Chondrocyte (in vitro differentiated cells): ENCODE measurements at places on chromosomes 5 and 9. TPM values are rescaled to one million over a fixed set of nuclear protein-coding genes. Genes with fewer than 3 reads are reported as not detected.

Gene NUTM2G
- total RNA-seq, result 0.10 to 0.15 TPM in 2 of 3 replicates, not detected in the other

Gene SURF6
- 14.6 to 16.0 TPM (median 15.1 TPM) in 3 replicates for total RNA-seq

Gene N4BP3
- 0.27 to 0.44 TPM (median 0.32 TPM) in 3 replicates for total RNA-seq

Gene GHR
- total RNA-seq, result 5.4 to 9.2 TPM (median 6.1 TPM) in 3 replicates

Gene CYSRT1
- 0.44 to 0.92 TPM (median 0.79 TPM) in 3 replicates for total RNA-seq

Gene SPATA31D3
- total RNA-seq, result not detected in 3 replicates

Gene FCN2
- total RNA-seq, result not detected in 3 replicates

Gene CAAP1
- 15.0 to 19.1 TPM (median 16.1 TPM) in 3 replicates for total RNA-seq

- DNase-seq, result no peak
Measured at GRCh38 chr9:119273325-119273904, 95.8 kb downstream of the BRINP1 start.

DNA sequence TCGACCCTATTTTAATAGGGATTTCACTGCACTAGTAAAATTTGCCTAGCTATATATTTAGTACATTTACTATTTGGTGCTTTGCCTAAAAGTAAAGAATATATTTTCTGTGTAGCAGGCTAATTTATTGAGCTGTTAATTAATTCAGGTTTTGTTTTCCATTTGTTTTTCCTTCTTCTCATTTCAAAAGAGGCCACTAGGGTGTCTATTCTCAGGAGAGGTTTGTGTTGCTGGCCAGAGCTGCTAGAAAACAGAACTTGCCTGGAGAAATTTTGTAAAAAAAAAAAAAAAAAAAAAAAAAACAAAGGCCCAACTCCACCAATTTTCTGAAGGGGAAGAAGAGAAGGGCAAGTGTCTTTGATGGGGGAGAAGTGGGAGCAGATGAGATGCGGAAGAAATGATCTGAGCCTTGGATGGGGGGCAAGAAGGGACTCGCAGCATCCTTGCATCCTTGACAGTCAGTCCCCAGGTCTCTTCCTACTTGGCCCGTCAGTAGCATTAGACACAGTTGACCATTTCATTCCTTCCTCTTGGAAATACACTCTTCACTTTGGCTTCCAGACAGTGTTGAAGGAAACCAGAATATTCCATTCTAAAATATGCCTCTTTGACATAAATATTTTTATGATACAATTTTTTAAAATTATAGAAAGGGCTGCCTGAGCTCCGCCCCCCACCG, 318.5 kb downstream of the TRPM3 start:
- DNase-seq, result no peak

DNA sequence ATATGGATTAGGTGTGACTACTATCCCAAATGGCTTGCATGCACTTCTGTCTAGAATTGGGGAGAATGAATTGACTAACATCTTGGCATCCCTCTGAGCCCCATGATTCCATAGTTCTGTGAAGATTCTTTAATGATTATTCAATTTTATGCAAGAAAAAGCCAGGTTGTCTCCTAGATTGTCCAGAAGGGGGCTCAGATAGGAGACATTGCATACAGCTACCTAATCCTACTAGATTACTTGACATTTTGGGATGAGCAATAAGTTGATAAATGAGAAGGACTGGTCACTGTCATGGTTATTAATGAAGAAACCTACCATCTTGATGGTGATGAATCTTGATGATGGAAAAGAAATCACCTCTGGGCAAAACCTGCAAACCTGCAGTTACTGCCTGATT, 117.0 kb downstream of the CARTPT start:
- no peak for DNase-seq

GRCh38 chr9:88529496-88529895, 5.5 kb upstream of the NXNL2 start:
- no peak for DNase-seq

DNA sequence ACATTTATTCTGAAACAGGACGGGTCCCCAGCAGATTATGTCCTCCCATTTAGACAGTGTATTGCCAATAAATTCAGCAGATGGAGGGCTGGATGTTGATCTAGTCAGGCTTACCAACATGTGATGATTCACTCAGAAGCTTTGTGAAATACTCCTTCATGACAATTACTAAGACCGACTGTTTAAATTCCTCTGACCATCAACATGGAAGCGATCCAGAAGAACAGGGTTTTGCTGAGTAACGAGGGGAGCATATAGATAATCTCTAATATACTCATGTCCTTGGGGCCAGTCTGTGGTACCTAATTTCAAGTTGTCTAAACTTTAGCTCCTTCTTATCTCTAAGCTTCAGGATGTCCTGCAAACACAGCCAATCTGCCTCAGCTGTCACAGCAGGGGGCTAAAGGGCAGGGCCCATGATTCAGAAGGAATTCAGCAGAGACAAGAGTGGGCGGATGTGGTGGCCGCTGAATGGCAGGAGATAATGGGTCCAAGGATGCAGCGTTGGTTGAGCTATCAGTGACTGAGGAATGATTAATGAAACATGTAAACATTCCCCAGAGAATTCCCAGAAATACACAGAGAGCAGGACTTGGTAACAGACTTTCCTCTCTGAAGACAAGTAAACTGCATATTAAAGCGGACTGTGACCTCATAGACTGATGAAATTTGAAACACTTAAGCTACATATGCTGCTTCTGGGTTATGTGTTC, 109.4 kb downstream of the ANKRD55 start:
- DNase-seq, result no peak

DNA sequence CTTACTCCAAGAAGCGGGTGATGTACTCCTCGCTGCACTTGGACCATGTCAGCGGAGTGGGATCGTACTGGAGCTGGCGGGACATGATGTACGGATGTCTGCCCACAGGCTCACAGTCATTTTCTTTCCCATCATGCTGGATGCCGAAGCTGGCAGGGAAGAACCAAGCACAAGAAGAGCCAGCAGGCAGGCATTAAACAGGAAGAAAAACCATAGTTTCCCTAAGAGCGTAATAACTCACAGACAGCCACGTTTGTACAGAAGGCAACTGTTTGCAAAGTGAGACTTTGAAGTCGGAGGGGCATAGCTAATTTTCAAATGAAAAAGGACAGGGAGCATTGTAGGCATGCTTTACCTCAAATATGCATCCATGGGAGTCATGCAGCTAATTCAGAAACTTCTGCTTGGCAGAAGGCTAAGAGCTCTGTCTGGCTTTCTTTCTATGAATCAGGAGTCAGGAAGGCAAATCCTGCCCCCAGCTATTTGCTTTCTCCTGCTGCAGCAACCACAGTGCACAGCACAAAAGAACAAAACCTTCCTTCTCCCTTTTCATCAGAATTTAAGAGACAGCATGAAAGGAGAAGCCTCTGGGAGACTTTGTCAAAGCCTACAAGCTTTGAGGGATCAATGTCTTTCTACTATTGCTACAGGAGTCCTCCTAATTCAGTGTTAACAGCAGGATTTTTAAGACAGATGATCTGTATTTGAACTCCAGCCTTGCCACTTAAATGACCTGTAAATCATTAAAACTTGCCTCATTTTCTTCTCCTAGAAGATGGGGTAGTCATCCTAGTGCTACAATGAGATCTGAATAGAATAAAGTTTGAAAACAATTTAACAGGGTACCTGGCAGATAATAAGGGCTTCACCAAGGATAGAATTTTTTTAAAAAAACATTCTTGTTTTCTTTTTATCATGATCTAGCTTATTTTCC, 209.1 kb downstream of the TARS1 start:
- DNase-seq, result no peak

DNA sequence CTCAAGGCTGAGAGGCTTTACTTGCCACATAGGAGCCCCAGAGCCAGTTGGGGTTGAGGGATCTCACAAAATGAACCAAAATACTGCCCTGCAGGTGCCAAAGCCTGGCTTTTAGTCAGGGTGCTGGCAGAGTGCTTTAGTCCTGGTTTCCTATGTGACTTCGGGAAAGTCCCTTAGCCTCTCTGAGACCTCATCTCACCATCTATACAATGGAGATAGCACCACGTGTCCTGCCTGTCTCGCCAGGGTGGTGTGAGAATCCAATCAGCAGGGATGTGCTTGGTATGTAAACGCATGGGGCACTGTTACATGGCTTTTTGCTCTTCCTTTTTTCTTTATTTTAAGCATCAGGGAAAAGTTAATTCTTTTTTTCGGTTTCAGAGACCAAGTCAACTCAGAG, 68.3 kb downstream of the SHB start:
- DNase-seq, result peak; percentile 28

DNA sequence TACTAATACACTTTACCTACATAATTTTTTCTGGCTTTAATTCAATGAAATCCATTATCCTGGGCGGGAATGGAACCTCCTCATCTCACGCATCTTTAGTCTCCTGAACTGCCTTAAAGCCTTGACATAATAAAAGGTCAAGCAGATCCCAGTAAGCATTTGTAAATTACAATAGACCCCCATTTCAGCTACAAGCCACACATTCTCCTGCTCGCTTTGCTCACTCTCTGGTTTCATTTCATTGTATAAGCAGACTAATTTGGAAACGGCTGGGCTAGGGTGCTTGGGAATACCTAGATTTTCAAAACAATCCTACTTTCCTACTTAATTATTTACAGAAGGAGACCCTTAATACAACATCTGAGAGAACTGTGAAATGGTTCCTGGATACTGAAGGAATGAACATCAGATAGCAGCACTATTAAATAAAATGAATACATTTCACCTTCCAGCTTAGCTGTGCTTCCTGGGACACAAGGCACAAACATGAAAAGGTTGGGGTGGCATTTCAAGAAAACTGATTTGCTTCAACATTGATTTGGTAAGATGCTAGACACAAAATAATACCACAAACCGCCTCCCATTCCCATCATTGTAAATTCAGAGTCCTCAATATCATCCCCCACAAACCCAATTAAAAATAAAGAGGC, 1.5 kb downstream of the JAKMIP2 start:
- DNase-seq, result no peak

DNA sequence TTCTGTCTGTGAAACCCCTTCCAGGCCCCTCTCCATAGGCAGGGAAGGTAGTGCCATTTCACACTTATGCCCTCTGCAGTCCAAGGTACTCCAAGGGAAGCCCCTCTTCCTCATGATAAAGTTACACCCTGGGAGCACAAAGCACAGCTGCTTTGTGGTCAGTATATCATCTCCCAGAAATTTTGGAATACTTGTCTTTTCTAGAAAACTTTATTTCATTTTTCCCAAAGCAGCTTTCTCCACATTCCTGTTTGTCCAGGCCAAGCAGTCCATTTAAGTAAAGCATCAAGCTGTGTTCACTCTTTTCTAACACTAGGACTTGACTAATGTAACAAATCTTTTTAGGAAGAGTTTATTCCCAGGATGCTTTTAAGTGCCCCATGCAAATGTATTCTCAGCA, 371.8 kb upstream of the RGMB start:
- DNase-seq, result no peak

DNA sequence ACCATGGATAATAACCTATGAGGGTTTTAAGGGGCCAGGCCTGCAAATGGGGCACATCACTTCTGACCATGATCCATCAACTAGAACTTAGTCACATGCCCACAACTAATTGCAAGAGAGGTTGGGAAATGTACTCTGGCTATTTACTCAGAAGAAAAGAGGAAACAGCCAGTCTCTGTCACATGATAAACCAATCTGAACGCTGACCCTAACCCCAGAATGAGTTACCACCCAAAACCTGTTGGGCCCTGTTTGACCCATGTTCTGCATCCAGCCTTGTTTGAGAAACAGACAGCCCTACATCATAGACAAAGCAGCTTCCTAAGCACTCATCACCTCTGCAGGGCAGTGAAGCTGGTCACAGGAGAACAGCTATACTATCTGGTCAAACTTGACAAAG, 5.8 kb downstream of the MACROH2A1 start:
- DNase-seq, result no peak

- DNase-seq, result no peak
Measured at GRCh38 chr9:77018058-77018968, 1.1 kb upstream of the FOXB2 start.

GRCh38 chr9:73023025-73023541, 70.2 kb upstream of the ALDH1A1 start:
- DNase-seq, result no peak

DNA sequence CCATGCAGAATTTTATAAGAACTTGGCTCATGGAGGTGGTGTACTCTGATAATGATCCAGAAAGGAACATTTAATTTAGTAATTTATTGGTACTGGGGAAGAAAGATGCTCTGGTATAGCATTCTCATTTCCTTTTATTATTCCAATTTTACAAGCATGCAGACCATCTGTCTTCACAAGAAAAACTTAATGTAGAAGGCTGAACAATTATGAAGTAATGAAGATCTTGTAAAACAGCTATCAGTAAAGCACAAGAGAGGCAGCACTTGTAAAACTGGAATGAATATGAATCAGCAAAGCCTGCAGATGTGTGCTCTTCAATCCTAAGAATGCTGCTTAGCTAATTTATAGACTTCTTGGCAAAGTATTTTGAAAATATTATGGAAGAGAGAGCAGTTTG, 300.0 kb downstream of the YTHDC2 start:
- DNase-seq, result no peak

GRCh38 chr5:116613445-116613844, 38.8 kb upstream of the SEMA6A start:
- DNase-seq, result no peak

DNA sequence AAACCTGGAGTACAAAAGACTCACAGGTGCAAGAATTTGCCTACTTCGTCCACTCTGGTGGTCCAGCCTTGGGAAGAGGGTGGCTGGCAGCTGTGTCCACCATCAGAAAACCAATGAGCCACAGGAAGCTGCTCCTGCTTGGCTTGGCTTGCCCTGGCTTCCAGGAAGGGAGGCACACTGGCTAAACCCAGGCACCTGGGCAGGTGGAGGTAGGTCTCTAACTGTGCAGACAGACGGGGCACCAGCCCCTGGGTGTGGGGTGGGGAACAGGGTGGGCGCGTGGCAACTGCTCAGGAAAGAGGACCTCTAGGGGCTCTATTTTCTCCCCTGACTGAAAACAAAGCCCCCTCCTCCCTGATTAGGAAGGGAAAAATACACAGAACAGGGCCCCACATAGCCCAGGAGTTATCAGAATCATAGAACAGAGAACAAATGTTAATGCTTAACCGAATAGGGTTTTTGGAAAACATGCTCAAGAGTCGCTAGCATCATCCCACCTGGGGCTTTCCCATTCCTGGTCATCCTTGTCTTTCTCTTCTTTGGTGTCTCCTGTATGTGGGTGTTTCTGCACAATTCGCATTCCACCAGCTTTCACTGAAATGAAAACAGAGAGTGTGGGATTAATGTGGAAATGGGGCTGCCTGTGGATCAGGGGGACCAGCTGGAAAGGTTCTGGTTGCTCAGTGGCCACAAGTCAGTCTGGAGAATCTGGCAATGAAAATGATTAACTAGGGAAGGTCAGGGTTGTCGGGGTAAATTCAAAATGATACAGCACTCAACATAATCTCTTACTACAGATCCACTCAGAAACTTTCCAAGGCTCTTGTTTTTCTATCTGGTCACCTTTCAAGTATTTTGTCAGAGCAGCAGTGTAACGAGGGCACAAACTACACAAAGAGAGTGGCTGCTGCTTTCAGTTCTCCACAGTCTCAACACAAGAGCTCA, 13.1 kb downstream of the DAP start:
- no peak for DNase-seq

DNA sequence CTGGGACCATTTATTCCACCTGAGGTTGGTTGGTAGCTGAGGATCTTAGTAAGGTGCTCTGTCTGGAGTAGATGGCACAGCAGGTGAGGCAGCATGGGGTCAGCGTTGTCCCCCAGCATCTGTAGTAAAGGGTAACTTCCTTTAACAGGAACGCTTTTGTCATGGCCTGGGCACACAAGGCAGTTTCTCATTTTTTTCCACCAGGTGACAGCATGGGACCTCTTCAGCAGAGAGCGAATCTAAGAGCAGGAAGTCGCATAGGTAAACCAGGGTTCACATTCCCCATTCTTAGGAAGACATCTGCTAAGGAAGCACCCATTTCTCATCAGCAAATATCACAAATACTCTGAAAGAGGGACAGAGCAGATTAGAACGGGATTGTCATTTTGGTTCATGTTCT, 56.5 kb downstream of the GPR107 start:
- no peak for DNase-seq
